ENCODE measurements at places on chromosomes 5 and 9. TPM values are rescaled to one million over a fixed set of nuclear protein-coding genes. Genes with fewer than 3 reads are reported as not detected.
A peak's percentile ranks its signal among the peaks of the same experiment; 100 is the strongest.

GRCh38 chr5:122507581-122507980 is 195.5 kb downstream of the SNCAIP start:
- DNase-seq: no peak

DNA sequence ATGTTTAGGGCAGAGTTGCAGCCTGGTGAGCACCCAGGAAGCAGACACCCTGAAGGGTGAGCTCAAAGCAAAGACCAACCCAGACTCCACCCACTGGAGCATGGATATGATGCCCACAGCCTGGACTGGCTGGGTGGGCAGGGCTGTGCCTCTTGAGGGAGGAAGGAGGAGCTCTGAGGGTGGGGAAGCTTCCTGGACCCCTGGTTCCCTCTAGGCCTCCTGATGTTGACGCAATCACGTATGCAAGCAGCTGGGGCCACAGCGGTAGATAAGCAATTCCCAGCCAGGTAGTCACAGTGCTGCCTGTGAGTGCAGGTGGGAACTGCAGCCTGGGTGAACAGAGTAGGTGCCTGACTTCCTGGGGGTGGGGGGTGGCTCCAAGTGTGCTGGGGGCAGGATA is 271.5 kb downstream of the CDK5RAP2 start:
- DNase-seq: no peak

- no peak for DNase-seq
Measured at GRCh38 chr5:102796009-102796408, 40.9 kb downstream of the PAM start.

DNA sequence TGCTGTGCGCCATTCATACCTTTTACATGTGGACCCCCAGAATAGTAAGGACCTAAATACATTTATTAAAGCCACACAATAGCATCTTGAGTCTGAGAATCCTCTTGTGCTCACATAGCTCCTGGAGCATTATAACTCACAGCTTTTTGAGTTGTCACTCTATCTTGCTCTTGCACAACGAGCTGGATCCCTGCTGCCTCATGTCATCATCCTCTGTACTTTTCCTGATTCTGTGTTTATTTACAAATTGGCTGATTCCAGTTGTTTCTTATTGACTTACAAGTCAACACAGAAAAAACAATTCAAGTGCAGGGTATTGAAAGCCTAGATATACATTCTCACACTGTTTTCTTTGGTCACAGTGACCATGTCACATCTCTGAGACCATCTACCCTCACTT is 112.9 kb downstream of the SLC1A3 start:
- no peak for DNase-seq

DNA sequence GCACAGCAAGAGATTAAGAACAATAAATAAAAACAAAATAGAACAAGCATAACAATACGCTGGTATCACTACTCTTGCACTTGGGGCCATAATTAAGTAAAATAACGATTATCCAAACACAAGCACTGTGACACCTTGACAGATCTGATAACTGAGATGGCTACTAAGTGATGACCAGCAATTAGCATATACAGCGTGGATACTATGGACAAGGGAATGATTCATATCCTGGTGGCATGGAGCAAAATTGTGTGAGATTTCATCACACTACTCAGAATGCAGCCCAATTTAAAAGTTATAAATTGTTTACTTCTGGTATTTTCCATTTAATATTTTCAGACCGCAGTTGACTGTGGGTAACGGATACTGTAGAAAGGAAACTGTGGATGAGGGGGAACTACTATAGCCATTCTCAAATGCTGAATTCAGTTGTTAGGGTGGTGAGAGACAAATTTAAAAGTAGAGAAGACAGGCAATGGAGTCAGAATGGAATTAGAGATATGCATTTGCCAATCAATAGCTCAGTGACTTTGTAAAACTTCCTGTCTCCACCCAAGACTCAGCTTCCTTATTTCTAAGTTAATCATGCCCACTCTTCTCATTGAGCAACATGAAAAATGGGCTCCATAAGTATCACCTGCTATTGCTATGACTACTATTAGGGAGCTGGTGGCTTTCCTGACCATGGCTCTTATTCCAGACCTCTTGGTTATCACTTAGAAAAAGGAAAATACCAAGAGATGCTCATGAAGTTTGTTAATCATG is 300.8 kb downstream of the TRIM32 start:
- no peak for DNase-seq

DNA sequence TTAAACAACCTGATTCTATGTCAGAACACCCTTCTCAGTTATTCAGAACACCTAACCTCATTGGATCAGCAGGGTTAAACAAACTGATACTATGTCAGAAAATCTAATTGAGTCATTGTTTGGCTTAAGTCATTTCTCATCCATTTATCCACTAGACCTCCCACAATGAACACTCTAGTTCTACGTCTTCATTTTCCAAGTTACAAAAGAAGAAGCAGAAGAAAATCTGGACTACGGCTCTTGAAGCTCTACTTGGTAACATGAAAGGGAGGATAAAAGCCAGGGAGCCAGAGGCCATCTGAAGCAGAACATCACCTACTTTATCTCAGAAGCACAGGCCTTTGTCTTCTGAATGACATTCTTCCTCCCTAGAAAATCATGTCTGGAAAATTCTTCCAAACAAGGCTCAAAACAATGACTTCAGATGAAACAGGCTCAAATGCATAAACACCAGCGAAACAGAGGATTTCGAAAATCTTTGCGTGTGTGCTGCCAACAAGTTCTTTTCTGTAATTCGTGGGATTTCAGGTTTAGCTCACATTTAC is 35.4 kb upstream of the TGFBI start:
- peak; percentile 93 for DNase-seq

GRCh38 chr9:69857131-69857530 is 36.5 kb downstream of the CFAP95 start:
- DNase-seq: no peak

DNA sequence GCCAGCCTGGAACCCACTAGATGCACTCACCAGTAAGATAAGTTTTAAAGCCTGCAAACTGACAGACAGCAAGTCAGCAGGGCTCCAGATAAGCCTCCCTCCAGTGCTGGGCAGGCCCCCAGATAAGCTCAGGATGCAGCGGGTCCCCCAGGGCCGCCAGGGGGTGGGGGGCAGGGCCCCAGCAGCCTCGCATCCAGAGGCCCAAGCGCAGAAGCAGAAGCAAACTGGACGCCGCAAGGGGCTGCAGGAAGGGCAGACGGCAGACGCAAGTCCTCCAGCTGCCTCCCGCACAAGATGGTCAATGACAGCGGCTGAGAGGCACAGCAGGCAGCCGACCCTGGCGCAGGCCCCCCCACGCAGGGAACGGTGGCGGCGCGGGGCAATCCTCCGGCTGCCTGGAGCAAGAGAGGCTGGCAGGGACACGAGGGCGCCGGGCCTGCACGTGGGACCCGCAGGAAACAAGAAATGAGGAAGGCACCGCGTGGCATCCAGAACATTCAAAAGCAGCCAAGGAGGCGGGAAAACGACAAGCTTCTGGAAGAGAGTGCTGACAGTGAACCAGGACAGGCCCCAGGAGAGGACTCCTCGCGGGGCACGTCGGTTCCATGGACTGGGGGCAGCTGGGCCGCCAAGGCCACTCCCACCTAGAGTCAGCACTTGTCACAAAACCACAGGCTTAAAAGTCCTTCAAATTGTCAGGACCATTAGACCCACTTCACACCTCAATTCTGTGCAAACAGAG is 49.8 kb downstream of the ROR2 start:
- DNase-seq: peak; percentile 64

DNA sequence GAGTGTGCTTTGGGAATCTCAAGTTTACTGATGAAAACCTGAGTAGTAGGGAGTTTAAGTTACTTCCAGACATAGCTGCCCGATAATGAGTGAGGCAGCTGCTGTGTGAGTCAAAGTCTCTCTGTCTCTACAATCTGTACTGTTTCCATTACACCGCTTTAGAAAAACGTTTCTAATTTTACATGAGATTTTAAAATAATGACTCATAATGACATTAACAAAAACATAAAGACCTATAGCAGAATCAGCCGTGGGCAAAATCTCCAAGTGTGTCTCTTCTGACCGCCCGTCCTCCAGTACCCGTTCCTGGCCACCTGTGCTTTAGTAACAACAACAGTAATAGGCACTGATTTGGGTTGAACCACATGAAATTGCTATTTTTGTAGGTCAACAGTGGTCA is 69.6 kb upstream of the PRRC1 start:
- DNase-seq: no peak

GRCh38 chr5:56259002-56259511 is 25.9 kb upstream of the ANKRD55 start:
- DNase-seq: peak; percentile 86

PLK2 gene
- 282 TPM for total RNA-seq

ANKRD18A gene
- 2.8 TPM for total RNA-seq

TMEM174 gene
- not detected for total RNA-seq

PCYOX1L gene
- 6.5 TPM for total RNA-seq

CCDC192 gene
- total RNA-seq: not detected
